ENCODE measurements at places on chromosomes 16 and 17.

- no peak for DNase-seq
Observed at GRCh38 chr17:72950242-72950931, 142.1 kb downstream of the SLC39A11 start.

DNA sequence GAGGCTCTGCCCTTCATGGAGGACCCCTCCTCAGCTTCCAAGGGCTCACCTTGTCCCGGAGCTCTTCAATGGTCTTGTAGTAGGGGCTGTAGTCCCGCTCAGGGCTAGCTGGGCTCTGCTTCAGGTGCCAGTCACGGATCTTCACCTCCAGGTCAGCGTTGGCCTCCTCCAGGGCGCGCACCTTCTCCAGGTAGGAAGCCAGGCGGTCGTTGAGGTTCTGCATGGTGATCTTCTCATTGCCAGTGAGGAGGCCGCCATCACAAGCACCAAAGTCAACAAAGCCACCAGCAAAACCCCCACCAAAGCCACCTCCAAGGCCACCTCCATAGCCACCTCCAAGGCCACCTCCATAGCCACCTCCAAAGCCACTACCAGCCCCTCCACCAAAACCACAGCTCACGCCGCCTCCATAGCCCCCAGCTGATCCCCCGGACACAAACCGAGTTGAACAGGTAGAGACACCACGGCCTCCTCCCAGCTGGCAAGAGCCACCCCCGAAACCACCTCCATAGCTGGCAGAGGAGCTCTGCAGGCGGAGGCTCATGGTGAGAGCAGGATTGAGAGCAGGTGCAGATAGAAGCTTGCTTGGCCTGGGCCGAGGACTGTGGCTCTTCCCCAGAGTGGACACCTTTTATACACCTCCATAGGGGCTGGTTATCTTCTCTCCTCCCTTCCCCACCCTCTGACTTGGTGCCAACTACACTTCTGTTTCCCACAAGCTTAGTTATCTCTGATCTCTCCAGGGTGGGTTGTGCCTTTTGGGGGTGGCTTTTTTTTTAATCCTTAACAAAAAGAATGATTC, at the start of gene KRT13:
KRT13 (minus strand) TSS at position 606 of the 802 bp plus-strand sequence; CDS start at position 544, 62 bp downstream.
- no peak for DNase-seq

DNA sequence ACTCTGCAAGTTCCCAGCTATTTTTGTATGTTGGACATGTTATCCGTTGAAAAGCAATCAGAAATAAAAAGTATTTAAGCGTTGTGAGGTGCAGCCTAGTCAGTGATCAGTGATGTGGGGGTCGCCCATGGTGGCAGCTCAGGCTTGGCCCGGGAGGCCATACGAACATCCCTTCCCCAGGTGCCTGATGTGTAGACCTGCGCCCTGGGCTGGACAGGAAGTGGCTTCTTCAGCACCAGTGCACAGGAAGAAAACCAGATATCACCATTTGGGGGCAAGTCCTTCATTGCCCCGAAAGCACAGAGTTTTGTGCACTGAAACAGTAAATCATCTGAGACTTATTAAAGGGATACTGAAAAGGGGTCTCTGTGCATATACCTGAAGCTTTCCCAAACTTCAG, 98.9 kb downstream of the SOCS1 start:
- DNase-seq = no peak

GRCh38 chr16:82368041-82368440, 198.0 kb upstream of the MPHOSPH6 start:
- no peak for DNase-seq

DNA sequence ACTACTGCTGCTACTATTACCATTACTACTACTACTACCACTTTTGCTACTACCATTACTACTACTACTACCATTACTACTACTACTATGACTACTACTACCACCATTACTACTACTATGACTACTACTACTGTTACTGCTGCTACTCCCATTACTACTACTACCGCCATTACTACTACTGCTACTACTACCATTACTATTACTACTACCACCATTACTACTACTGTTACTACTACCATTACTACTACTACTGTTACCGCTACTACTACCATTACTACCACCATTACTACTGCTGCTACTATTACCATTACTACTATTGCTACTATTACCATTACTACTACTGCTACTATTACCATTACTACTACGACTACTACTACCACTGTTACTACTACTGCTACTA, 209.1 kb downstream of the IRF8 start:
- DNase-seq = no peak

DNA sequence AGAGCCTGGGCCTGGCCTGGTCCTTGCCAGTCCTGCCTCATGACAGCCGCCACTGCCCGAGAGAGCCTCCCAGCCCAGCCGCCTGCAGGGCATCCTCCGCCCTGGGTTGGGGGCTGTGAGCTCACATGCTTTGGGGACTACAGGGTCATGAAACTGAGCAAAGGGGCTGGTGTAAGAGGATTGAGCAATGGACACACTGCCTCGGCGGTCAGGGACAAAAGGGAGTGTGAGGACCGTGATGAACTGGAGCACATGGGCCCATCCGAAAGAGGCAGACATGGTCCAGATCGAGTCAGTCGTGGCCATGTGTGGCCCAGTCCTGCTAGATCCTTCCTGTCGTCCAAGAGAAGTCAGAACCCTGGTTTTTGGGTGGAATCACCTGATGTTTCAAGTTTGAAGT, 52.3 kb downstream of the GSG1L start:
- no peak for DNase-seq

GRCh38 chr17:57889892-57890856, 40.3 kb upstream of the MRPS23 start:
- no peak for DNase-seq

DNA sequence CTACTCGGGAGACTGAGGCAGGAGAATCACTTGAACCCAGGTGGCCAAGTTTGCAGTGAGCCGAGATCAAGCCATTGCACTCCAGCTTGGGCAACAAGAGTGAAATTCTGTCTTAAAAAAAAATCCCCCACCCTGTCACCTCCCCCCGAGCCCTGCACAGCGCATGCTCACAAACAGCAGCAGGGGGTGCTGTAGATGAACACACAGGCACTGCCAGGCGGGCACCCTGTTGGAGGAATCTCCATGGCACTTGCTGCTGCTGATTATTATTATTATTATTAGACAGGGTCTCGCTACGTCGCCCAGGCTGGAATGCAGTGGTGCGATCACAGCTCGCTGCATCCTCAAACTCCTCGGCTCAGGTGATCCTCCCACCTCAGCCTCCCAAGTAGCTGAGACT, 24.6 kb downstream of the FZD2 start:
- DNase-seq = no peak

DNA sequence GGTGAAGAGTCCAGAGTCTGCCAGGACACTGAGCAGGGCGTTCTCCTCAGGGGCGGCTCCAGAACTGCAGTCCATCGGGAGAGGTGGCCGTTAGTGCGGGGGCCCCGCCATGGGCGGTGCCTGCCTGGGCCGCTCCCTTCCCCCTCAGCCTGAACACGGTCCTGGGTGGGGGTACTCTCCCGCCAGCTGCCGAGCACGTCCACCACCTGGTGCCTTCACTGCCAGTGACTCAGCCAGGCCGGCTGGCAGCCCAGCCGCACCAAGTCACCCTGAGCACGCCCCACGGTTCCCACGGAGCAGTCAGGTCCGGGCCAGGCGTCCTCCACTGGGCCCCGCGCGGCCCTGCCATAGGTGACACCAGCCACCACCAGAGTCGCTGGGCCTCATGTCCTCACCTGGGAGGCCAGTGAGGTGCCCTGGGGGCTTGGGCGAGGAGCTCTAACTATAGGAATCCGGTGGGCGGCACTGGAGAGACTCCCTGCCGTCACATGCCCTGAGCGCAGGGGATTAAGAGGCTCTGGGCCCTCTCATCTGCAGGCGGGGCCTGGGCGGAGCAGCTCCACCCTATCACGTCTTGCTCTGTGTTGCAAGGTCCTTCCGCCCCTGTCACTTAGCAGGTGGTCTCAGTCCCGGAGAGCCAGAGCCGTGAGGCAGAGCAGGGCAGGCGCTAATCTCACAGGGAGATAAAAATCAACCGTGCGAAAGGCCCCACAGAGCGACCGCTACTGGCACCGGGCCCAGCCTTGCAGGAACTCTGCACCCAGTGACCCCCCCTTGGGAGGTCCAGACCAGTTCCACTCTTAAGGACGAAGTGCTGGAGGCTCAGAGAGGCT, 14.3 kb downstream of the PIEZO1 start:
- no peak for DNase-seq

All from cerebellar nuclear complex (tissue), 1 donor.